Activated naive CD4-positive, alpha-beta T cell treated with anti-CD3 and anti-CD28 coated beads, Interleukin-2, amount 50 U/mL, for 72 hours (primary cell): ENCODE measurements at places on chromosomes 1 and 21.

- DNase-seq: no peak
Observed at GRCh38 chr21:42127164-42128150, 56.3 kb downstream of the UMODL1 start.

GRCh38 chr21:36359185-36359584 lies 26.0 kb upstream of the CHAF1B start:
- DNase-seq: no peak

DNA sequence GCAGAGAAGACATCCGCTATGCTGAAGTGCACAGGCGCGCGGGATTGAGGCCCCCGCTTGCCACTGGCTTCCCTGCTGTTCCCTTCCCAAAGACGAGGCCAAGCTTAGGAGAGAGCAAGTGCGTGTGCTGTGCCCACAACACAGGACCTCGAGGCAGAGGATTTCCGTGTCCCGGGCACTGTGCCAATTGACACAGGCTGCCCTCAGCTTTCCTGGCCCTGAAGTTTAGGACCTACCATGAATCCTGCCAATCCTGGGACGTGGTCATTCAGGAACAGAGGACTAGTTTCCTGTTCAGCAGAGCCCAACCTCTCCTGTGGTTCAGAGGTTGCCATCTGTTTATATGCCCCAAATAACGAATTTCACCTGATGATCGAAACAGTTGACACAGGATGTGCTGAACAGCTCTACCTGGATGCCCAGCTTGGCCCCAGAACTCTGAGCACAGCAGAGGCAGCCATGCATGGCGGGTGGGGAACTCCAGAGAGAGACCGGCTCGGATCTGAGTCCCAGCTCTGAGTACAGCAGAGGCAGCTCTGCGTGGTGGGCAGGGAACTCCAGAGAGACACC lies 22.0 kb downstream of the SLC37A1 start:
- DNase-seq: no peak

DNA sequence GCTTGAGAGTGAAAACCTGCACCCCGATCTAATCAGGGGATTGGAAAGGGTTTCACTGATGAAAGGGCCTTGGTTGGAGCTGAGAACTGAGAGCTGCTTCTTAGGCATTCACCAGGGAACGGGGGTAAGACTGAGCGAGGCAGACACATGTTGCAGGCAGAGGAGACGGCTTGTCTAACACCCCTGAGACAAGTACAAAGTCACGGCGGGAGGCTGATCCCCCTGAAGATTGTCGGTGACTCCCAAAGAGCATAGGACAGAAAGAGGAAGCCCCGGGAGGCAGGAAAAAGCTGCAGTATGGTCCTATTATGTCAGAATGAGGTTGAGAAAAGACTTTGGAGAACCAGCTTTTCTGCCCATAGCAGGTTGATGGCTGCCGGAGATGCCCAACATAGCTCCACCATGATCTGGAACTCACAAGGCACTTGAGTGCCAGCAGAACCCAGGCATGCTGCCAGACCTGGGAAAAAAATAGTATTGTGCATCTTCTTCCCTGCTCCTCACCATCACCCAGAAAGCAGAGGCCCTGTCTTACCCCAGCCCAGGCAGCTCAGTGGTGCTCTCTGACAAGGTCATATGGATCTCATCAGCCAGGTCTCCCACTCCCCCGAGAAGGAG lies 463.9 kb upstream of the PROX1 start:
- DNase-seq: no peak

- DNase-seq: no peak
Observed at GRCh38 chr1:104092698-104093097, 343.0 kb downstream of the AMY1C start.

DNA sequence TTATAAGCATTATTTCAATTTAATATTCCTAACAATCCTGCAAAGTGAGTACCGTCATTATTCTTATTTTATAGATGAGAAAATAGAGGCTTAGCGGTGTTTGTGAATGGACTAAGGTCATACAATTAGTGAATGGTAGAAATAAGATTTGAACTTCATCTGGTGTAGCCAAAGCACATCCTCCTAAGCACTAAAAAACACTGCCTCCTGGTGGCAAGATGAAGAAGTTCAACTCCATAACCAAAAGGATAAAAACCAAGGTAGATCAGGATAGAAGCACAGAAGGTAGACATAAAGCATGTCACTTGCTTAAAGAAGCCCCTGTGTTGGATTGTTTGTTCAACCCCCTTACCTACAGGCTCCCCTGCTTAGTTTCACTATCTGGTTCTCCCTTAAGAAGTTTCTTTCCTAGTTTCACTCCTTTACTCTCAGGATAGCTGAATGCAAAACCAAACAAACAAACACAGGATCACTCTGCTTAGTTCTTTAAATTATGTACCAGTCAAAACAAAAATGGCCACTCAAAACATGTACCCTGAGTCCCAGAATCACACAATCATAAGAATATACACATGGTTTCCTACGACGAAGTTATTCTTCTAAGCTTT lies 12.7 kb upstream of the AIM2 start:
- DNase-seq: no peak

DNA sequence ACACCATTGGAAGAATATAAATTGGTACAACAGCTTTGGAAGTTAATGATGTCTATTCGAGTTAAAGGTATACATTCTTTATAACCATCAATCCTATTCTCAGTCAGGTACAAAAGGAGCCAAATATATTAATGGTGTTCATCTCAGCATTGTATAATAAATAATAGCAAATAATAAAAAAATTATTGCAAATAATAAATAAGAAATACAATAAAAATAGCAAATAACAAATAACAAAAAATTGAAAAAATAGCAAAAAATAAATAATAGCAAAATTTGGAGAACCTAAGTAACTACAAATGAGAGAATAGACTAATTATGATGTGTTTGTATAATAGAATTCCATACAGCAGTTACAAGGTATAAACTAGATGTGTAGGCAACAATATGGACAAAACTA lies 25.6 kb upstream of the NRIP1 start:
- DNase-seq: no peak

DNA sequence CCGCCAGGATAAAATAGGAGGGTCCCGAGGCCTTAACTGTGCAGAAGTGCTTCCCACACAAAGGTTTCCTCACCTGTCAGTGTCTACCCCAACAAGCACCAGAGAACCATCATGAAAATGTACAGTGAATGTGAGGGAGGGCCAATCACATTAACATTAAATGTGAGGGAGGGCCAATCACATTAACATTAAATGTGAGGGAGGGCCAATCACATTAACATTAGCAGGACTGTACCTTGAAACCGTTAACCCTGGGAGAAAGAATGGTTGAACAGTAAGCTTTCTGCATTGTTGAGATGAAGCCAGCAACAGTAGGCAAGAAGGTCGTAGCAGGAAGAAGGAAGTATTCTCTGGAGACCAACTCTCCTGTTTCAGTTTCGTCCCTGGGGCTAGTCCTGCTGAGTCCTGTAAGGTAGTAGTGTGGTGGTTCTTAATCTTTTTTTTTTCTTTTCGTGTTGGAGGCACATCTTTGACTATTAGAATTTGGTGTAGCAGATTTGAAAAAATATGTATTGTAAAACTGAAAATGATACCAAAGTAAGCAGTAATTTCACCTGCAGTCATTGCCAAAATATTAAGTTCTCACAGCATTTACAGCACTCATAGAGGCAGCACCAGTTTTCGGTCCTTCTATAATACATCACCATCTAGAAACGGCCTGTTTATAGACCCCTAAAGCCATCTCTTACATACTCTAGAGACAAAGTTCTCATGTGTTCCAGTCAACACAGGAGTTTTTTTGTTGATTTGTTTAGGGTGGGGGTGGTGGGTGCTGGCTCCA lies 98.6 kb upstream of the PPP2R5A start:
- no peak for DNase-seq

- no peak for DNase-seq
Observed at GRCh38 chr1:206753141-206753540, 17.4 kb upstream of the IL19 start.

GRCh38 chr21:46295996-46296752 lies 10.0 kb downstream of the YBEY start:
- DNase-seq: peak; percentile 15

DNA sequence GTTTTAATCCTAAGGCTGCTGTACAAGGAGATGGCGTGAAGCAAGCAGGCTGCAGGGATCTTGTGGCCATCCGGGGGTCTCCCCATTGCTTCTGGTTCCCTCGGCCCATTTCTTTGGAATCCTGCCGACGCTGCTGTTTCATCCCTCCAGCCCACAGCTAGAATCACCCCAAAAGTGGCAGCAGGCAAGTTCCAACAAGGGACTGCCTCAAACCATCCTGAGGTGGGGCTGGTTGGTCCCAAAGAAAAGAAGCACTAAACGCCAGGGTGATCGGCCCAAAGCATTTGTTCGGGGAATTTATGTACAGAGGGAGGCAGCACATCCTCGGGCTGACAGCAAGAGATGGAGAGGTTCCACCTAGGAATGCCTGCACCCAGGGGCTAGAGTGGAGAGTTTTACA lies 4.5 kb upstream of the MIB2 start:
- DNase-seq: no peak

- DNase-seq: no peak
Observed at GRCh38 chr1:228778026-228778425, 42.7 kb downstream of the RHOU start.

DNA sequence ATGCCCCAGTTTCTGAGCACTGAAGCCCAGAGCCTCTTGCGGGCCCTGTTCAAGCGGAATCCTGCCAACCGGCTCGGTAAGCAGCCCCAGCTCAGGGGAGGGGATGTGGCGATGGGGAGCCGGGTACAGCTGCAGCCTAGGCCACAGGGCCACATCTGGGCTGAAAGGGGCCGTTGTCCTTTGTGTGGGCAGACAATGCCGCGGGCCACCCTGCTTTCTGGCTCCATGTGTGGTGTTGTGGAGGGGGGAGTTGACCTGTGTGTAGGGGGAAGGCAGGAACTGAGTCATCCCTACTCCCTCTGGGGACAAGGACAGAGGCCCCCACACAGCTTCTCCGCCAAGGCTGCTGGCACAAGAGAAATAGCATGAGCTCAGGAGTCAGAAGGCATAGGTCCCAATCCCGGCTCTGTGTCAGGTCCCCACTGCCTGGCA lies 26.0 kb downstream of the RPS6KA1 start:
- no peak for DNase-seq

GRCh38 chr1:26370591-26371382 lies 1.8 kb downstream of the ZNF683 start:
- no peak for DNase-seq

- DNase-seq: peak; percentile 19
Observed at GRCh38 chr1:205396967-205397616, 24.8 kb downstream of the LEMD1 start.

DNA sequence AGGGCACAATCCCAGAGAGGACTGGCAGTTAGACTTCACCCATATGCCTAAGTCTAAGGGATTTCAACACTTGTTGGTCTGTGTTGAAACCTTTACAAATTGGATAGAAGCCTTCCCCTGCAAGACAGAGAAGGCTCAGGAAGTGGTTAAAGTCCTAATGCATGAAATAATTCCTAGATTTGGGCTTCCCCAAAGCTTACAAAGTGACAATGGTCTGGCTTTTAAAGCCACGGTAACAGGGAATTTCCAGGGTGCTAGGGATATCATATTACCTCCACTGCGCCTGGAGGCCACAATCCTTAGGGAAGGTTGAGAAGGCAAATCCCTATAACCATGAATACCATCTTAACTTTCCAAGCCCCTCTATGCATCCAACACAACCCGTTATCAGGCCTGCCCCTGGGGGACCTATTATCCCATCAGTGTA lies 3.3 kb upstream of the FMO4 start:
- no peak for DNase-seq

DNA sequence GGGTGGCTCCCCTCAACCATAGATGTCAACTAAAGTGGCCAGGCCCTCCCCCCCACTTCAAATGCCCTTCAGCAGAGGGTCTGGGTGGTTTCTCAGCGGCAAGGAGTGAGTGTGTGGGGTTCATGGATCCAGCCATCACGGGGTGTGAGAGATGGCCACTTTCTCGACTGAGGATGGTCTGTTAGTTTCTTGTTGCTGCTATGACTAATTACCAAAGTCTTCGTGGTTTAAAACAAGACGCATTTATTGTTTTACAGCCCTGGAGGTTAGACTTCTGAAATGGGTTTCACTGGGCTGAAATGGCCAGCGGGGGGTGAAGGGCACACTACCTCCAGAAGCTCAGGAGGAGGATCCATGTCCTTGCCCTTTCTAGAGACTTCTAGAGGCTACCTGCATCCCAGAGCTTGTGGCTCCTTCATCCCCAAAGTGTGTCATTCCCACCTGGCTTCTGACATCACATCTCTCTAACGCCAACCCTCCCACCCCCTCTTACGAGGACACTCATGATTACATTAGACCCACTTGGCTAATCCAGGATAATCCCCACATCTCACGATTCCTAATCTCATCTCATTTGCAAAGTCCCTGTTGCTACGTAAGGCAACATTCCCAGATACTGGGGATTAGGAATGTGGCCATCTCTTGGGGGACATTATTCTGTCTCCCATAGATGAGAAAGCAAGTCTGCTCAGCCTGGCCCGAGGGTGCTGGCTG lies 53.0 kb downstream of the EPHB2 start:
- DNase-seq: no peak

- DNase-seq: no peak
Observed at GRCh38 chr1:78855258-78855657, 151.3 kb downstream of the ADGRL4 start.
